ENCODE measurements at places on chromosomes 1 and 21. TPM values are rescaled to one million over a fixed set of nuclear protein-coding genes. Genes with fewer than 3 reads are reported as not detected.

Gene VWA5B1
- polyA plus RNA-seq = not detected

Gene CD5L
- not detected for polyA plus RNA-seq

Gene S100A2
- polyA plus RNA-seq = 0.72 TPM

Gene CFAP141
- polyA plus RNA-seq = not detected

Gene RGS8
- polyA plus RNA-seq = not detected

Gene IVL
- not detected for polyA plus RNA-seq

Gene NFIA
- 9.9 TPM for polyA plus RNA-seq

Gene BTBD19
- 0.24 TPM for polyA plus RNA-seq

GRCh38 chr1:234512451-234512861, 33.5 kb upstream of the TARBP1 start:
- no peaks in the 10 kb centered on the region for H3K36me3 ChIP-seq
- H3K4me3 ChIP-seq = no peak overlapping the region
- no peak for DNase-seq
- no peaks in the 10 kb centered on the region for H3K27me3 ChIP-seq

DNA sequence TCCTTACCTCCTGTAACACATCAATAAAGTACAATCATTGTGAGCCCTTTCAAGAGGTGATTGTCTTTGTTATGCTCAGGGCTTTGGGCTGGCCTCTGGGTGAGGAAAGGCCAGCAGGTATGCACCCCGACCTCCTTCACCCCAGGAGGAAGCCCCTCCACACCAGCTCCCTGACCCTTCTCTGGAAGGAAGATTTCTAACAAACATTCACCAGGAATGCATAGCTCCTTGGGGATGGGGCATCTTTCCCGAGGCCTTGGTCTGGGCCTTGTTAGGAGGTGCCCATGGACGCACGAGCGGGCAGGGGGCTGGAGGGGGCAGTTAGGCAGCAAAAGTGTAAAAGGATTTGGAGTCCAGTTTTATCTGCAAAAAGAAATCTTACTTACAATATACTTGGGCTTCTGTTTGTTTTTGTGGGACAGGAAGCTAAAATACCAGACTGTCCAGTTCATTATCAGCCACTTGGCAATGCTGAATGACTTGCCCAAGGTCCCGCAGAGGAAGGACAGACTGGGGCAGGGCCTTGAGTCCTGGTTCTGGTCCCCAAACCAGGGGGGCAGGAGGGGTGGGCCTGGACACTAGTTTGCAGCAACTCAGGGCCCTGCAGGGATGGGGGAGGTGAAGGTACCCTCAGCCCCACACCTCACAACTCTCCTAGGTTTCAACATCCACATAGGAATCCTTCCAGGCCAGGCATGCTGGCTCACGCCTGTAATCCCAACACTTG, 10.1 kb downstream of the ZC3H12A start:
- H3K27ac ChIP-seq = no peak overlapping the region
- peaks cover 29% of the 10 kb centered on the region for H3K4me1 ChIP-seq
- no peaks in the 10 kb centered on the region for H3K27me3 ChIP-seq
- H3K36me3 ChIP-seq = peaks cover 33% of the 10 kb centered on the region

DNA sequence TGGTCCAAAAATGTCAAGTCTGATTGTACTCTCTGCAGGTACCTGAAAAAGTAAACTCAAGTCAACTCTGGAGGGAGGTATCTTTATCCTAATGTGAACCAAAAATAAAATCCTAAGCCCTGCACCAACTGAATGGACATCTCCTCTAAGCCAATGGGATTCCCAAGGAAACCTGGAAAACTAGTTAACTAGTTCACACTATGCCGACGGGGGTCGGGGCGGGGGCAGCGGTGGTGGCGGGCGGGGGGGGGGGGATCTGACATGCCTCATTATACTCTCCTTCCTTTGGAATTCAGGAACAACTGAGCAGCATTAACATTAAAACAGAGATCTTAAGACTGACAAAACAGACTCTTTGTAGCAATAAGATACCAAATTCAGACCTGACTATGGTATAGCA, 452.6 kb upstream of the CAMK1G start:
- H3K4me3 ChIP-seq = no peak overlapping the region
- H3K36me3 ChIP-seq = no peaks in the 10 kb centered on the region
- H3K27me3 ChIP-seq = no peaks in the 10 kb centered on the region
- no peaks in the 10 kb centered on the region for H3K4me1 ChIP-seq
- DNase-seq = no peak

DNA sequence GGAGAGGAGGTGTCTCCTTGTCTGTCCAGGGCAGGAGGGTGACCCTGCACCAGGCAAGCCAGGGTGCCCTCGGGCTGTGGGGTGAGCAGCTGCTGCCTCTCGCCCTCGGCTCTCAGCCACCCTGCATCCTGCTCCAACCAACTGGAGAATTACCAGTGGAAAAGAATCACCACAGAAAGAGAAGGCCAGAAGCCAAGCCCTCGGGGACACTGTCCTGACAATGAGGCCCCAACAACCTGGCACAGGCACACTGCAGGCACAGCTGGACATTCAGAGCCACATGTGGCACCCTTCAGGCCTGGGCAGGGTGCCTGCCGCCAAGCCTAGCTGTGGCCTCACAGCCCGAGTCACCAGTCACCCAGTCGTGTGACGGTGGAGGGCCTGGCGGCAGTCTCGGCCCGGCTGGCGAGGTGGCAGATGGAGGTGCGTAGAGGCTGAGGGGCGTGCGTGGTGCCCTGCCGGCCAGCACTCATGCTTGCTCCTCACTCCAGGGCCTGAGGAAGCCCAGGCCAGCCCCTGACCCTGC, 12.0 kb downstream of the MEGF6 start:
- H3K27ac ChIP-seq = no peak overlapping the region
- DNase-seq = no peak
- H3K4me1 ChIP-seq = peaks cover 26% of the 10 kb centered on the region
- no peaks in the 10 kb centered on the region for H3K36me3 ChIP-seq

DNA sequence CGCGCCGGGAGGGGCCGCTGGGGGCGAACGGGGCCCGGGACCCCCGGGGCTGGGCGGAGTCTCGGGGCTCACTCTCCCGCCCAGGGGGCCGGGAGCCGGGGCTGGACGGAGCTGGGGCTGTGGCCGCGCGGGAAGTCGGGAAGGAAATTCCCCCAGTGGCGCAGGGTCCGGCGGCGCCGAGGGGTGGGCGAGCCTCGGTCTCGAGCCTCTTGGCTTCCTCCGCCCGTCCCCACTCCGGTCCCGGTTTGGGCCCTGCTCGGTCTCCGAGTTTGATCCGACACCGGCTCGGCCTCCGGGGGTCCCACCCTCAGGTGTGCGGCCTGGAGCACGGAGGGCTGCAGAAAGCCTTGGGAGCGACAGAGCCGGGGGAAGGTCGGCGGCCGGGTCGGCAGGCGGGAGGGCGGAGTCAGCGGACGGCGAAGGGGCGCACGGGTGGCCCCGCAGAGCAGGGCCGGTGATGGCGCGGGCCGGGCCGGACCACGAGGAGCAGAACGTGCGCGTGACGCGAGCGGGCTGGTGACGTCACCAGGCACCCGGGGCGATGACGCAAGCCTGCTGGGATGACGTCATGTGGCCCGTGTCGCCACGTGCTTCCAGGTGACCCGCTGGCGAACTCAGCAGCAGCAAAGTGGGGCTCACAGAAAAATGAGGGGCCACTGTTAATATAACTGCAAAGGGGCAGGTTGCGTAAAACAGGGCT, 610 bp upstream of the HES4 start:
- no peaks in the 10 kb centered on the region for H3K36me3 ChIP-seq
- peaks cover 25% of the 10 kb centered on the region for H3K4me1 ChIP-seq
- H3K27ac ChIP-seq = peak overlapping the region; percentile 63
- DNase-seq = peak; percentile 63
- peak overlapping the region; percentile 39 for H3K4me3 ChIP-seq

DNA sequence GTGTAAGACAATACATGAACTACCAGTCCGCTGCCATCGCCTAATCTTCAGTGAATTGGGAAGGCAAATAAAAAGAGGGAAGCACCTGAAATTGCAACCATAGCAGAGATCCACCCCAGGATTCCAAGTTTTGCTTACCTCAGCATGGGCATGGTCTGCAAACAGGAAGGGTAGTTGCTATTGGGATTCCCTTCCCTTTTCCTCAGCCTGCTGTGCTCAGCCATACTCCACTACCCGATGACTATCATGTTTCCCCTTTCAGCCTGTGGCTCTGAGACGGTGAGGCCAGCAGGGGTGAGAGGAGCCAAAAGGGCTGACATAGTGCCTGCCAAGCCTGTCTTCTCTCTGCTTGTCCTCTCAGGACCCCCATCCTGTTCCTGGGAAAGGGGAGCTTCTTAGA, 64.2 kb downstream of the GPR137B start:
- H3K36me3 ChIP-seq = no peaks in the 10 kb centered on the region
- no peaks in the 10 kb centered on the region for H3K27me3 ChIP-seq
- DNase-seq = no peak
- H3K4me3 ChIP-seq = no peak overlapping the region
- no peak overlapping the region for H3K27ac ChIP-seq

GRCh38 chr21:35149698-35150097, 100.6 kb upstream of the RUNX1 start:
- H3K27me3 ChIP-seq = no peaks in the 10 kb centered on the region
- H3K36me3 ChIP-seq = no peaks in the 10 kb centered on the region
- H3K4me3 ChIP-seq = no peak overlapping the region
- no peaks in the 10 kb centered on the region for H3K4me1 ChIP-seq
- H3K27ac ChIP-seq = no peak overlapping the region

DNA sequence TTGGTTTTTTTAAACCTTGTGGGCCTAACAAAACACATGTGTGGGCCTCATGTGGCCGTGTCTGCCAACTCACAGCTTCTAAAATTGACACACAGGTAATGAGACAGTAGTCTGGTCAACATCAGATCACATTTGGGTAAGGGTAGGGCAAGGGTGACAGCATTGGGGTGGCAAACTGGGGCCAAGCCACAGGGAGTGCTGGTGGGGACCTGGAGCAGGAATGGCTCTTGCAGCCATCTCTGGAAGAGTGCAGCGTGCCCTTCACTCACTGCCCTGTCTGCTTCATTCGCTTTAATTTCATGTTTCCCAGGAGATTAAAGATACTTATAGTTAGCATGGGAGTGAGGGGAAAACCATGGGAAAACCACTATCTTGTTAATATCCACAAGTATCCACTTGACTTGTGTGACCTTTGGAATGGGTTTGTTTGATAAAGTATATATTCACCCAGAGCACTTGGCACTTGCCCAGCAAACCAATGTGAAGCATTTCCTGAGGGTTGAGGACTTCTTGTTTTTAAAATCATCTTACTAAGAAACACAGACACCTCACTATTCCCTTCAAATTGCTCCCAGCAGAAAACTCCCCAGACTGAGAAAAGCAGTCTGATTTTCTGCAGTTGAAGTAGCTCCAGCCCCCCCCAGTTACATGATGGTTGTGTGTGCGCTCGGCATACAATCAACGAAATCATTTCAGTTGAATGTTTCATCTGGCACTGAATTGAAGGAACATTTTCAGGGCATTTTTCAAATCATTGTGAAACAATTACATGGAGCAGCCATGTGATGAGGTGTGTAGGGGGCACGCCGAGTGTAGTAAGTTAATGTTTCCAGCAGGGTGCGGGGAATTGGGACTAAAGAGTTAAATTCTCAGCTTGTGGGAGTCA, 175.7 kb downstream of the VPS13D start:
- no peak for DNase-seq
- no peak overlapping the region for H3K27ac ChIP-seq
- H3K4me3 ChIP-seq = no peak overlapping the region
- peaks cover 24% of the 10 kb centered on the region for H3K4me1 ChIP-seq
- H3K36me3 ChIP-seq = peaks cover 28% of the 10 kb centered on the region

DNA sequence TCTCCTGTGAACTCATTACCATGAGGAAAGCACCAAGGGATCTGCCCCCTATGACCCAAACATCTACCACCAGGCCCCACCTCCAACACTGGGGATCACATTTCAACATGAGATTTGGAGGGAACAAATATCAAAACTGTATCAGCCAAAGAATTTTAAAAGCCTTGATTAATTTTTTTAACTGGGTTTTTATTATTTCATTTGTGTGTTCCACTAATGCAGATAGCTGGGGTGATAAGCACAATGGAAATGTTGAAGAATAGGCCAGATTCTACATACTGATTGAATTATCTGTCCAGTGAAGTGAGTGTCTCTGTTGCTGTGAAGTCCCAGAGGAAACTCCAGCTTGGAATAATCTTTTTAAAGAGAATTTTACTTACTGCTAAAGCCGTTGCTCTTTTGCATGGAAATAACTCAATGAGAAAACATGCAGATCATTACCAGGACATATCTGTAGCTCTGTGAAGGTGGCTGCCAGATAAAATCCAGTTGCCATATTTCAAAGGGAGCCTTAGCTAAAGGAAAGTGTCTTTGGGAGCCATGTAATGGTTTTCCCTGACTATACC, 44.4 kb upstream of the DHCR24 start:
- DNase-seq = no peak
- no peak overlapping the region for H3K4me3 ChIP-seq
- H3K4me1 ChIP-seq = no peaks in the 10 kb centered on the region
- no peak overlapping the region for H3K27ac ChIP-seq
- no peaks in the 10 kb centered on the region for H3K36me3 ChIP-seq
- no peaks in the 10 kb centered on the region for H3K27me3 ChIP-seq

DNA sequence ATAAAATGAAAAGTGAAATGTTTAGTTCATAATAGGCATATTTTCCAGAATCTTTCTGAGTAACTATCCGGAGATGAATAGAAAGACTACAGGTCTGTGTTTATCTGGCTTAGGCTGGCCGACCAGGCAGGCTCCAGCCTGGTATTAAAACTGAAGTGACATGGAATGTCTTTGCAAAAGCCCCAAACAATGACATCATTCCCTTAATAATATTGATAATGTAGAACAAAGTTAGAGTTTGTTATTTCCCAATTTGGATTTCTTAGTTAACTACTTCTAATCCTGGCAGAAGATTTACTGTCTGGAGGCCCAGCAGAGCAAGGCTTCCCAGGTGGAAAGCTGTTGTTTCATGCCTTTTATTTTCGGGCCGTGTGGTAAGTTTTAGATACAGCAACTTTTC, 207.7 kb downstream of the GREM2 start:
- no peak for DNase-seq
- H3K27ac ChIP-seq = no peak overlapping the region
- no peaks in the 10 kb centered on the region for H3K4me1 ChIP-seq
- no peaks in the 10 kb centered on the region for H3K27me3 ChIP-seq

DNA sequence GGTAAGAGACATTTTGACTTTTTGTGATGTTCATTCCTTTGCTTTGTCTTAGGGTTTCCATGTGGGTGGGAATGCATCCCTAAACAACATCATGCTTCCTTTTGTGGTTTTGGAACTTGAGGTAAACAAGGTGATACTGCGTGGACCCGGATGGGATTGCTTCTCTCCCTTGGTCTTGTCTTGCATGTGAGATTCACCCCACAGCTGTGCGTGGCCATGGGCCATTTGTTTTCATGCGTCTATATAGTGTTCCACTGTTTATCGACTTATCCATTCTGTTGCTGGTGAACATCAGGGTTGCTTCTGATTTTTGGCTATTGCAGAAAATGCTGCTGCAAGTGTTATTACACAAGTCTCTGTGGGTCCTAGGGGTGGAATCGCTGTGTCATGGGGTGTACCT, 21.1 kb downstream of the CRYAA start:
- no peaks in the 10 kb centered on the region for H3K4me1 ChIP-seq
- H3K4me3 ChIP-seq = no peak overlapping the region
- H3K27ac ChIP-seq = no peak overlapping the region
- DNase-seq = no peak
- no peaks in the 10 kb centered on the region for H3K36me3 ChIP-seq

- DNase-seq = no peak
- peak overlapping the region; percentile 48 for H3K27ac ChIP-seq
- H3K4me1 ChIP-seq = peaks cover 30% of the 10 kb centered on the region
- H3K27me3 ChIP-seq = no peaks in the 10 kb centered on the region
Observed at GRCh38 chr21:35529171-35529863, 480.2 kb upstream of the RUNX1 start.

GRCh38 chr1:161187311-161187710, 10.0 kb upstream of the B4GALT3 start:
- no peak for DNase-seq
- peak overlapping the region; percentile 15 for H3K4me3 ChIP-seq
- no peak overlapping the region for H3K27ac ChIP-seq
- H3K36me3 ChIP-seq = no peaks in the 10 kb centered on the region
- H3K4me1 ChIP-seq = peaks cover 71% of the 10 kb centered on the region
